Stimulated activated CD4-positive, alpha-beta T cell treated with anti-CD3 and anti-CD28 coated beads, Interleukin-2, amount 100 ng/mL, for 48 hours (primary cell): ENCODE measurements at places on chromosomes 13 and 19.

DNA sequence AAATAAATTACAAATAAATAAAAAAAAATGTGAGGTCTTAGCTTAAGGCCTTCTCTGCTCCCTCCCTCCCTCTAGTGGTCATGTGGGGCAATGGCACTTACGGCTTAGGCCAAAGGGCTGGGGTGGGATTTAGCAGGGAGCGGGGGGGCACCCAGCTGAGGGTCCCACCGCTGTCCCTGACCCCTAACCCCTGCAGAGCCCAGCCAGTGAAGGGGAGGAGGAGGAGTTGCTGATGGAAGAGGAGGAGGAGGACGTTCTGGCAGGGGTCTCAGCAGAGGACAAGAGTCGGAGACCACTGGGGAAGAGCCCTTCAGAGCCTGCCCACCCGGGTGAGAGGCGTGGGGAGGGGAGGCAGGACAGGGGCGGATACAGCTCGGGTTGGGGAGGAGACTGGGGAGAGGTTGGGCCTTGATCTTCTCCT lies 9.3 kb downstream of the MPND start:
- DNase-seq: peak; percentile 41

DNA sequence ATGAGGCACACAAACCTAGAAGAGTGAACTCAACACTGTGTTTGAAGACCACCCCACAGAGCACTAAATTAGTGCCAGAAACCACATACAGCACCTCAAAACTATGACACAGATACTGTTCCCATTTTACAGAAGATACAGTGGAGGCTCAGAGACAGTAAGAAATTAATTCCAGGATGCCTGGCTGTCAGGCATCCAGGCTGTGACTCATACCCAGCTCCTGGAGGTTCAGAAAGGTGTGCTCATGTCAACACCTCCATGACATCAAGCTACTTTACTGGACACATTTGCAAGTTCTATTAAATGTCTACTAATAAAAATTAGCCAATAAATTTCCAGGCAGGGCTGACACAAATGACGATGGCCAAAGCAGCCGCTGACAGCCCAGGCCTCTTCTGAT lies 176.3 kb downstream of the ABCC4 start:
- no peak for DNase-seq

DNA sequence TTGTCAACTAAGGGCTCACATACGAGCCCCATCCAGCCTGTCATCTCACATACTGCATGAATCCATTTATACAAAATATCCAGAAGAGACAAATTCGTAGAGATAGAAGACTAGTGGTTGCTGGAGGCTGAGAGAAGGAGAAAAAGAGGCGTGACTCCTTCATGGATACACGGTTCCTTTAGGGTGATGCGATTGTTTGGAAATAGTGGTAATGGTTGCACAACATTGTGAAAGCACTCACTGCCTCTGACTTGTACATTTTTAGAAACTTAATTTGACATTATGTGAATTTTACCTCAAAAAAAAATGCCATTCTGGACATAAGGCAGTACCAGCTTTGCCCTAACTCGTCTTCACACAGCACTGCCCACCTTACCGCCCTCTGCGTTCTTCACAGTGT lies 27.3 kb downstream of the IGFL1 start:
- DNase-seq: no peak

GRCh38 chr13:42057918-42058530 lies 9.6 kb downstream of the DGKH start:
- DNase-seq: no peak

DNA sequence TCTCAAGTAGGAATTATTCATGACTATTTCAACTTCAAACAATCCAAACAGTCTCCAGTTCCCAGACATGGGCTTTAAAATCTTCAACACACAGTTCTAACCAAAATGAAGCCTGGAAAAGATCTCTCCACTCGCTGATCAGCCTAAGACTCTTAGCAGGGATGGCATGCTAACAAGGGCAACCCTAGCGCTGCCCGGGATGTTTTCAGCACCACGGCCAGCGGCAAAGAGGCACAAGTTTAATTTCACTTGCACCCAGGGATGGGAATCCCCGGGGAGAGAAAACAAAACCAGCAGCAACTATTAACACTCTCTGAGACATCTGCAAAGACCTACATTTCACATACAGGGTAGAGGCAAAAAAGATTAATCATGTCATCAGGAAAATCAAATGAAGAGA lies 43.0 kb downstream of the CACNA1A start:
- peak; percentile 1 for DNase-seq

GRCh38 chr13:44921931-44922758 lies 67.1 kb downstream of the NUFIP1 start:
- DNase-seq: no peak
